ENCODE measurements at places on chromosomes 4 and X. TPM values are rescaled to one million over a fixed set of nuclear protein-coding genes. Genes with fewer than 3 reads are reported as not detected.

- no peaks in the 10 kb centered on the region for H3K27me3 ChIP-seq
- peaks cover 3% of the 10 kb centered on the region for H3K4me1 ChIP-seq
- H3K27ac ChIP-seq, result no peak overlapping the region
- no peak overlapping the region for H3K4me3 ChIP-seq
- no peak for DNase-seq
- H3K36me3 ChIP-seq, result no peaks in the 10 kb centered on the region
Measured at GRCh38 chr4:38323141-38323641, 340.8 kb upstream of the KLF3 start.

GRCh38 chrX:69493193-69493592 lies 10.9 kb upstream of the NALF2 start:
- H3K36me3 ChIP-seq, result no peaks in the 10 kb centered on the region
- no peak overlapping the region for H3K27ac ChIP-seq
- DNase-seq, result no peak
- no peaks in the 10 kb centered on the region for H3K27me3 ChIP-seq
- no peaks in the 10 kb centered on the region for H3K4me1 ChIP-seq
- H3K4me3 ChIP-seq, result no peak overlapping the region

DNA sequence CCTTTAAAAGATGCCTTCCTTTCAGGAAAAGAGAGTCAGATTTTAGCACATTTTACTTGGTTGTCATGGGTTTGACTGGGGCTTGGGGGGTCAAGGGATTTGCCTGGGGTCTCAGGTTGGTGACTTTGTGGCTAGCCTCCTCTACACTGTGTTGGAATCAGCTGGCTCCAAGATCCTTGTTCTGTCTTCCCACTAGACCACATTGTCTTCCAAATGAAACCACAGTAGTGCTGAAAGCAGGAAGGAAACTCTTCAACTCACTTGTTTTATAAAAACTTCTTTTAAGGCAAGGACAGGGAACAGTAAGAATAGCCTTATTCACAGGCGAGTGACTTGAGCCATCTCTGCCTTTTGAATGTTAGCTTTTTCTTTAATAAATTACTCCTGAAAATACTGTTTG lies 37.0 kb upstream of the OTUD4 start:
- no peaks in the 10 kb centered on the region for H3K4me1 ChIP-seq
- no peak for DNase-seq
- H3K27ac ChIP-seq, result no peak overlapping the region
- H3K4me3 ChIP-seq, result no peak overlapping the region
- no peaks in the 10 kb centered on the region for H3K36me3 ChIP-seq
- H3K27me3 ChIP-seq, result no peaks in the 10 kb centered on the region

- no peaks in the 10 kb centered on the region for H3K27me3 ChIP-seq
- no peak overlapping the region for H3K4me3 ChIP-seq
- H3K27ac ChIP-seq, result no peak overlapping the region
- no peak for DNase-seq
- H3K4me1 ChIP-seq, result no peaks in the 10 kb centered on the region
Measured at GRCh38 chrX:139581068-139581467, 50.5 kb downstream of the F9 start.

- H3K4me1 ChIP-seq, result peaks cover 2% of the 10 kb centered on the region
- no peak overlapping the region for H3K4me3 ChIP-seq
- no peaks in the 10 kb centered on the region for H3K27me3 ChIP-seq
- H3K36me3 ChIP-seq, result no peaks in the 10 kb centered on the region
Measured at GRCh38 chr4:38574559-38575333, 89.3 kb upstream of the KLF3 start.

GRCh38 chrX:34875204-34875603 lies 67.4 kb upstream of the FAM47B start:
- no peak overlapping the region for H3K27ac ChIP-seq
- H3K36me3 ChIP-seq, result no peaks in the 10 kb centered on the region
- DNase-seq, result no peak
- H3K27me3 ChIP-seq, result no peaks in the 10 kb centered on the region
- no peaks in the 10 kb centered on the region for H3K4me1 ChIP-seq
- H3K4me3 ChIP-seq, result no peak overlapping the region

DNA sequence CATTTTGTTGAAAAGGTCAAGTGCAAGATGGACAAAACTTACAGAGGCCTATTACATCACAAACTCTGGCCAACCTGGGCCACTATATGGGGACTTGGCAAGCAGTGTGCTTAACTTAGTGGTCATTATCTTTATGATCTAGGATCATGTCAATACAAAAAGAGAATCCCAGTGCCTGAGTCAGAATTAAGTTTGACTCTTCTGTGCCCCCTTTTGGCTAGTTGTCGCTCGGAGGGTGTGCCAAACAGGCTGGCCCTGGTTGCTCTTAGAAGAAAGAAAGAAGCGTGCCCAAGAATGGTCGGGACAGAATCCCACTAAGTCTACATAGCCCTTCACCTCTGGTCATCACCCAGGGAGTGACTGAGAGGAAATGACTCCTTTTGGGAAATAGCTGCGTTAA lies 100.1 kb downstream of the EIF4E start:
- no peak overlapping the region for H3K4me3 ChIP-seq
- DNase-seq, result no peak
- no peaks in the 10 kb centered on the region for H3K27me3 ChIP-seq
- no peak overlapping the region for H3K27ac ChIP-seq
- no peaks in the 10 kb centered on the region for H3K36me3 ChIP-seq

- no peak overlapping the region for H3K27ac ChIP-seq
- H3K4me3 ChIP-seq, result no peak overlapping the region
- no peak for DNase-seq
- H3K36me3 ChIP-seq, result no peaks in the 10 kb centered on the region
Measured at GRCh38 chr4:66741081-66741480, 804.2 kb downstream of the CENPC start.

DNA sequence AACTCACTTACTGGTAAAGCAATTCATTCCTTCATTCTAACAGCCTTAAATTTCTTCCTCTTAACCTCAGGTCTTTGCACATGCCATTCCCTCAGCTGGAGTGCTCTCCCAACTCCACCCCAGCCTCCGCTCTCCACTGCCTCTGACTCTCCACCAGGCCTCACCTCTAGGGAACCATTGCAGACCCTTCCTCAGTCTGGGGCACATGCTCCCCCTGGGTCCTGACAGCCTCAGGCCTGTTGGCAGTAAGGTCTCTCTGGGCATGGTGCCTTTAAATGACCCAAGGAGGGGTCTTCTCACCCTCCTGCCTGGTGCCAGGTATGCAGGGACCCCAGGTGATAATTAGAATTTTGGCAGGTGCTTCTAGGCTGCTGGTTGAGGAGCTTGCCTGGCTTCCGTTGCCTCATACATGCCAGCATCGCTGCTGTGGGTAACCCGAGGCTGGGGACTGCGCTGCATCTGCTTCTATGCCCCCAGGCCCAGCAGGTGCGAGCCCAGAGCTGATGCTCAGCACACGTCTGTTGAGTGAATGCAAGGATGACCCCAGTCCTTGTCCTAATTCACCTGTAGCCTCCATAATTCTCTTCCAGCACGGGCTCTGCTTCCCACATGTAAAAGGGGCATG lies 27.5 kb upstream of the GPR78 start:
- peaks cover 5% of the 10 kb centered on the region for H3K4me1 ChIP-seq
- no peak for DNase-seq
- no peak overlapping the region for H3K27ac ChIP-seq
- no peaks in the 10 kb centered on the region for H3K36me3 ChIP-seq
- no peak overlapping the region for H3K4me3 ChIP-seq

GRCh38 chr4:91076147-91076546 lies 949.0 kb downstream of the CCSER1 start:
- H3K27me3 ChIP-seq, result no peaks in the 10 kb centered on the region
- no peak for DNase-seq
- H3K36me3 ChIP-seq, result no peaks in the 10 kb centered on the region
- no peaks in the 10 kb centered on the region for H3K4me1 ChIP-seq
- no peak overlapping the region for H3K27ac ChIP-seq
- H3K4me3 ChIP-seq, result no peak overlapping the region

DNA sequence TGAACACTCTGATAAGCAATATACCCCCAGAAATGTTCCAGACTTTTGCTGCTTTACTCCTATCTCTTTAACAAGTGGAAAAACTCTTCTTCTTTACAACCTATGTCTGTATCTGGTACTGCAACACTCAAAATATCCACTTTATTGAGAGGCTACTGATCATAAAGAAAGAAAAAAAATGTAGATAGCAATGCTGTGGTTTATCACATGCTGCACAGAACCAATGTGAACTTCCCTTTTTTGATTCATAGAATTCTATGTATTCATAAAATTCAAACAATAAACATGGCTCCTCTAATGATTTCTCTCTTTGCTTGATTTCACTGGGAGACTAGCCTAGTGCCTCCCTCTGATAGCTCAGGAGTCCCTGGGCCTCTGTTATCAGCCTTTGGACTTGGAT lies 223.5 kb downstream of the ZNF674 start:
- no peaks in the 10 kb centered on the region for H3K4me1 ChIP-seq
- no peak overlapping the region for H3K27ac ChIP-seq
- no peak for DNase-seq
- no peaks in the 10 kb centered on the region for H3K27me3 ChIP-seq
- no peaks in the 10 kb centered on the region for H3K36me3 ChIP-seq

- no peaks in the 10 kb centered on the region for H3K36me3 ChIP-seq
- no peak for DNase-seq
- no peak overlapping the region for H3K27ac ChIP-seq
- no peaks in the 10 kb centered on the region for H3K27me3 ChIP-seq
Measured at GRCh38 chr4:28225689-28226353, 1365.2 kb downstream of the STIM2 start.

- no peaks in the 10 kb centered on the region for H3K36me3 ChIP-seq
- H3K4me1 ChIP-seq, result no peaks in the 10 kb centered on the region
- H3K27ac ChIP-seq, result peak overlapping the region; percentile 87
- DNase-seq, result no peak
- H3K27me3 ChIP-seq, result no peaks in the 10 kb centered on the region
Measured at GRCh38 chr4:121073672-121074381, 1.5 kb upstream of the NDNF start.

DNA sequence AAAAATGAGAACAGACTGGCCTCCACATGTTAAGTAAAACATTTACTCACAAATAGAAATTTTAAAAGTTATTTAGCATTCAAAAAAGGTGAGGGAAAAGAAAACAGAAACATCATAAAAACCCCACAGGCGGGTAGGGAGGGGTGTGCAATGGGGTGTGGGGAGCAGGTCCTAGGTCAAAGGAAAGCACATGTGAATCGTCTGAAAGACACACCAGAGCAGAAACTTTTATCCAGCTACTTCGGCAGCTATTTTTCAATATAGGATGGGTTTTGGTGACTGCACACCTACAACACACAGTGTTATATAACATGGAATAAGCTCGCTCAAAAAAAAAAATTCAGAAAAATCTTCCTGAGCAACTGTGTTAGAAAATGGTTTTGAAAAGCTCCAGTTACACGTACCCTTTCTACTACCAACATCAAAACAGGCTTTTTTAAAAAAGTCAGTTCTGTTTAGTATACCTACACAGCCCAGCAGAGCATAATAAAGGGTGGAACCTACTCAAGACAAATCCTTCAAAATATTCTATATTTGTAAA lies 1.6 kb downstream of the OTUD4 start:
- H3K4me1 ChIP-seq, result peaks cover 10% of the 10 kb centered on the region
- H3K4me3 ChIP-seq, result peak overlapping the region; percentile 68
- no peak for DNase-seq
- H3K27ac ChIP-seq, result peak overlapping the region; percentile 36

DNA sequence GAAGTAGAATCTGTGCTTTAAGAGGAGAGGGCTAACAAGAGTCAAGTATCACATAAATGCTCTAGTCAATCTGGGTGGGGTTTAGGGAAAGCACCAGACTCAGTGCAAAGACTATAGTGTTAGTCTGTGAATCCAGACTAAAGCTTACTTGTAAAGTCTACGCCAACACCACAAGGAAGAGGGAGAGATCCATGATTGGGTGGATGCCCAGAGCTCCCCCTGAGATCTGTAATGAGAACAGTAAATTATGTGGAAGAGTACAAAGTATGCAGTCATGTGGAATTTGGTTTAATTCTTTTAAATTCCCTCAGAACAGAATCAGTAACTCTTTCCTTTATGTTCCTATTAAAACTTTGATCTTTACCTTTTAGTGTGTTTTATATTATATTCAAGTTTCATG lies 354.7 kb upstream of the SPANXN4 start:
- H3K36me3 ChIP-seq, result no peaks in the 10 kb centered on the region
- H3K27ac ChIP-seq, result no peak overlapping the region
- no peaks in the 10 kb centered on the region for H3K4me1 ChIP-seq
- DNase-seq, result no peak

DNA sequence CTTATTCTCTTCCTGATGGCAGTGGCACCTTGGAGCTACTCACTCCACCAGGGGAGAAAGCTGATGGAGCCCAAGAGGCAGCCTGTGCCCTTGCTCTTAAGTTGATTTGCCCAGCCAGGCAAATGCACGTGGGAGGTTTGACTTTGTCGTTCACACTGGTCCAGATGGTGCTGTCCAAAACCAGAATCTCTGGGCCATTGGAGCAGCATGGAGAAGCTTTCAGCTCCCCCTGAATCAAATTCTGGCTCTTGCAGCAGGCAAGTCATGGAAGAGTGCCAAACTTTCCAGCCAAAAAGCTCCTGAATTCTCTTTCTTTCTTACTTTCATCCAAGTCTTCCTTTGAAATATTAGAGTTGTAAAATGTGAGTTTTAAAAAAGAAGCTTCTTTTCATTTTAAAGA lies 970.4 kb downstream of the RPA4 start:
- H3K4me1 ChIP-seq, result no peaks in the 10 kb centered on the region
- no peaks in the 10 kb centered on the region for H3K27me3 ChIP-seq
- H3K4me3 ChIP-seq, result no peak overlapping the region
- no peak for DNase-seq

- H3K27me3 ChIP-seq, result no peaks in the 10 kb centered on the region
- H3K4me3 ChIP-seq, result no peak overlapping the region
- no peak for DNase-seq
- no peak overlapping the region for H3K27ac ChIP-seq
- no peaks in the 10 kb centered on the region for H3K4me1 ChIP-seq
- H3K36me3 ChIP-seq, result no peaks in the 10 kb centered on the region
Measured at GRCh38 chrX:39633293-39633692, 464.5 kb downstream of the BCOR start.

DNA sequence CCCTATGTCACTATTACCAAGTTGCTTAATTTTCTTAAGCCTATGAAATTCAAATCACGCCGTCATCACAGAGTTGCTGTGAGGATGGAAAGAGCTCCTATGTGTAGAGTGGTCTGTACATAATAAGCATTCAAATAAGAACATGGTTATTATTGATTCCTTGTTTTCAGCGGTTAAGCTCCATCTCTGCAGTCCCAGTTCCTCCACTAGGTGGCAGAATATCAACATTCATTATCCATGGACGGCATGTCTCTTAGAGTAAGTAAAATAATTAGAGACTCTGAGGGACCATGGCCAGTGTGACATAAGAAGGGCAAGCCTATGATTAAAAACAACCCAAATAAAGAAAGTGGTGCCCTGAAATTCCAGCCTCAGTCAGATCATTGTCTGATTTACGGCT lies 132.5 kb upstream of the NHS start:
- no peak overlapping the region for H3K27ac ChIP-seq
- H3K27me3 ChIP-seq, result no peaks in the 10 kb centered on the region
- H3K4me1 ChIP-seq, result no peaks in the 10 kb centered on the region
- DNase-seq, result no peak
- no peak overlapping the region for H3K4me3 ChIP-seq

The BRS3 gene
- 0.23 TPM for total RNA-seq

The RNF212 gene
- total RNA-seq, result 12.4 TPM

The PPBP gene
- total RNA-seq, result not detected

The BMPR1B gene
- total RNA-seq, result 17.0 TPM
